ENCODE measurements at places on chromosomes 4 and X.

GRCh38 chrX:110588164-110588563 is 207.5 kb downstream of the CHRDL1 start:
- peak; percentile 27 for DNase-seq

GRCh38 chrX:1119275-1119674 is 93.2 kb downstream of the CRLF2 start:
- DNase-seq: no peak

DNA sequence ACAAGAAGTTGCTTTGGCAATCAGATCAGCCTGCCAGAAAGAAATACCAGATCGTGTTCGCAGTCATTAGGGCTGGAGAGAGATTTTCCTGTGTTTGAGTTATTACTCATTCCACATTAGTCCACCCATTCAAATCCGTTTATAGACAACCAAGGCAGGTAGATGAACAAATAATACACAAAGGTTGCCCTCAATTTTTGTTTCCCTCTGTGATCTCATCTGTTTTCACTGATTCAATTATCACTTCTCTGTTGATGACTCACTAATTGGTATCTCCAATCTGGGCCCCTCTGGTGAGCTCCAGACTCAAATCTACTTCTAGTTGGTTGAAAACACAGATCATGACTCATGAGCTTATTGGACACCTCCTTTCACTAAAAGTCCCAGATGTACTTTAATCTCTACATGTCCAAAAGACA is 54.5 kb downstream of the CHM start:
- no peak for DNase-seq

GRCh38 chr4:154738426-154738825 is 5.4 kb upstream of the LRAT start:
- no peak for DNase-seq

DNA sequence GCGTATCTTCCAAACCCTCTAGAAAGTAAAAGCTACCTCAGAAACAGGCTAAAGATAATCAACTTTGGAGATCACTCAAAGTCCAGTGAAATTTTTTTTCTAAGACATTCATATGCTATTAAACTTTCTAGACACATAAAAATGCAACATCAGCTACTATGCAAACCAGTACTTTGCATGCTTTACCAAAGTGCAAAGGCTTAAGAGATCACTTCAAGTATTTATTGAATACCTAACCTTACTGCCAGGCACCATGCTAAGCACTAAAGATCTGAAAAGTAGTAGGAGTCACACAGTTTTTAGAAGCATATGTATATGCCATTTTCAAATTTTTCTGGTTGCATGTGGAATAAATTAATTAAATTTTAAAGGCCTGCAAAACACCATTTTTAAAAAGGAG is 115.8 kb downstream of the THOC2 start:
- DNase-seq: no peak

GRCh38 chrX:14352511-14352910 is 176.8 kb upstream of the GLRA2 start:
- no peak for DNase-seq

DNA sequence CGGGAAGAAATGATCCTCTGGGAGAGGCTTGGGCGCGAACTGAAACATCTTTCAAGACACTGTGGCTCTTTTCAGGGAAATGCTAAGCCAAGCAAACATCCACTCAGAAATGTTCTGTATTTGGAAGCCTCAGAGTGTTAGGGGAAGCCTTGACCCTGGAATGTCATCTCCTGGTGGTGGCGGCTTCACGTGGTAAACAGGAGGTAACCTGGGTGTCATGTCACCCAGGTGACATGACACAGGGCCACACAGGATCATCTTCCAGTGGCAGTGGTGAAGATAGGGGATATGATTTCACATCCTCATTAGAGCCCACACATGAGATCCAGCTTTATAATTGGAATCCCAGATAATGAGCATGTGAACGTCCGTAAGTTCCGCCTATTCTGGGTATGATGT is 140.0 kb downstream of the TBL1X start:
- no peak for DNase-seq

DNA sequence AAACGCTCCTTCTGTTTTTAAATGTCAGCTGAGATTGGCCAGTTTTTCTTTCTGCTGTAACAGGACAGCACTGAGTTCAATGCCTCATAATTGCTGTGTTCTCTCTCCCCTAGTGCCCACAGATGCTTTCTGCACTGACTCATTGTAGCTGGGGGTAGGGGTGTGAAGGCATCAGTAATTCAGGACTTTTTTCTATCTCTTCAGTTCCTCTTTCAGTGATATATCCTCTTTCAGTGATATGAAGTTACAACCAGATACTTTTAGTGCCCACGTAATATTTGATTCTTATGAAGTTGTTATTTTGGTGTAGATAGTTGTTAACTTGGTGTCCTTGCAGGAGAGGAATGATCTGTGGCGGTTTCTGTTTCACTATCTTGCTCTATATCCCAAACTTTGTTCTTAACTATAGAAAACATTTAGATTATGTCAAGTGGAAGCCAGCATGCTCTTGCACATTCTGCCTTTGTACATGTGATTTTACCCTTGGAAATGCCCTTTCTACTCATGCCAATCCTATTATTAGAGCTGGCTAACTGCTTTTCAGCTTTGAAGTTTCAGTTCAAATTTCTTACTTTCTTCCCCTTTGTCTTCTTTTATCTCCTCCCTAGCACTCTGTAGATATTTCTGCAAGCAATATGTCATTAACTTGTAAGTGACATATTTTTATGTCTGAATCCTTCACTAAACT is 1258.4 kb downstream of the FAM133A start:
- no peak for DNase-seq

DNA sequence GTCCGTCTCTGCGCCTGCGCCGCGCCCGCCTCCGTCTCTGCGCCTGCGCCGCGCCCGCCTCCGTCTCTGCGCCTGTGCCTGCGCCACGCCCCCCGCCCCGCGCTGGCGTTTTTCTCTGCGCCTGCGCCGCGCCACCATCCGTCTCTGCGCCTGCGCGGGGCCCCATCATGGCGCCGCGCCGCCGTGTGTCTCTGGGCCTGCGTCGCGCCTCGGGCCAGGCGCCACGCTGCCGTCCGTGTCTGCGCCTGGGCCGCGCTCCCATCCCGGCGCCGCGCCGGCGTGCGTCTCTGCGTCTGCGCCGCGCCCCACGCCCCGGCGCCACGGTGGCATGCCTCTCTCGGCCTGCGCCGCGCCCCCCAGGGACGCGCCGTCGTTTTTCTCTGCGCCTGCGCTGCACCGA is 51.8 kb upstream of the DUX4 start:
- no peak for DNase-seq
